ENCODE measurements at places on chromosomes 7 and 10.

DNA sequence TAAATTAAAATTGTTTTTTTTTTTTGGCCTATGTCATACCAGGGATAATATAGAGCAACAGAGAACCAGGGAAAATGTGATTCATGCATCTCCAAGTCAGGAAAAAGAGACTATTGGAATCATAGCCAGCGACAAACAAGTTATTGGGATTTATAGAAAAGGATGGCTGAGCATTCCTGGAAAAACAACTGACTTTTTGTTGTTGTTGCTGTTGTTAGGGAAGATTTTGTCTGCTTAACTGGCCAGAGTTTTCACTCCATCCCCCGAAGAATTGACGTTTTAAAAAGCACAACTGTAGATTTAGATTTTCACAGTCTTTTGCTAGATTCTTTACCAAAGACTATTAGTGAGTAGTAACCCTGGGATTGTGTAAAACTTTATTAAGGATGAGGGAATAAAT lies 112.4 kb downstream of the TBXAS1 start:
- no peak for DNase-seq

DNA sequence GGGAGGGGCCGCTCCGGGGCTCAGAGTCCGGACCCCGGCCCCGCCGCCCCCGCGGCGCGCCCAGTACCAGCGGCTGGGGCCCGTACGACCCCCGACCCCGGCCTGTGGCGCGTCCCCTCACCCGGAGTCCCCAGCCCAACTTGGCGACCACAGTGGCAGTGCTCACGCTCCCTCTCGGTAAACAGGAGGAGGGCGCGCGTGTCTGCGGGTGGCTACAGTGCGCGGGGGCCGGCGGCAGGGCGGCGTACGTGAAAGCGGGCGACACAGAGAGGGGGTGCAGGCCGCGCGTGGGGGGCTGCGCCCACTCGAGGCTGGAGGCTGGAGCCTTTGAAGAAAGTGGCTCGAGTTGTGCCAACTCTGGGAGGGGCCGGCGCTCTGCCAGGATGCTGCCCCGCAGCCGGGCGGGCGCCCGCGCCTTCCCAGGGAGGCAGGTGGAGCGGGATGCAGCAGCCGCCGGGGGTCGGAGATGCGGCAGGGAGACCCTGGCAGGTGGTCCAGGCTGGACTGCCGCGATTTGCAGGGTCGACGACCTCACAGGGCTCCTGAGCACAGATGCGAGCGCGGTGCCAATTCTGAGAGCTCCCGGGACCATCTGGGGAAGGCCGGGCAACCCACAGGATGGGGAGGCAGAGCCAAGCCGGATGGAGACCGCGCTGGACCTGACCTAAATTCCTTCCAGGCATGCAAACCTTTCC lies 655 bp downstream of the PTPRE start:
- no peak for DNase-seq

GRCh38 chr10:23439452-23439960 lies 631 bp downstream of the OTUD1 start:
- no peak for DNase-seq

DNA sequence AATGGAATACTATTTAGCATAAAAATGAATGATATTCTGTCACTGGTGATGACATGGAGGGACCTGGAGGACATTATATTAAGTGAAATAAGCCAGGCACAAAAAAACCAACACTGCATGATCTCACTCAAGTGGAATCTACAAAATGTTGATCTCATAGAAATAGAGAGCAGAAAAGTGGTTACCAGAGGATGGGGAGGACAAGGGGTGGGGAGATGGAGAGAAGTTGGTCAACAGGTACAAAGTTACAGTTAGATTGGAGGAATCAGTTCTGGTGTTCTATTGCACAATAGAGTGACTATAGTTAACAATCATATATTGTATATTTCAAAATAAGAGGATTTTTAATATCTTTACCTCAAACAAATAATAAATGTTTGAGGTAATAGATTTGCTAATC lies 24.7 kb upstream of the SLC18A3 start:
- DNase-seq: no peak

DNA sequence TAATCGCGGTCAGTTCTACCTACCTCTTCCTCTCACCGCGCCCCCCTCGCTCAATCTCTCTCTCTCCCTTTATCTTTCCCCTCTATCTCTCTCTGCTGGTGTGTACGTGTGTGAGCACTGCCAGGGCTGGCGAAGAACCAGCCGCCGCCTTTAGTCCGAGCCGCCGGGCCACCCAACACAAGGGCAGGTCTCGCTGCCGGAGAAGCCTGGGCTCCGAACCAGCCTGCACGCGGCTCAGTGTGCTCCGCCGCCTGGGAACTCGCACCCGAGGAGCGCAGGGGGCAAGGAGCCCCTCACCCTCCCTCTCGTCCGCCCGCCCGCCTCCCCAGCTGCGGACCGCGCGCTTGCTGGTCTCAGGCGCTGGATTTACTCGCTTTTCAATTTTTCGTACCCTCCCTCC lies 1.7 kb downstream of the NXPH1 start:
- no peak for DNase-seq

- no peak for DNase-seq
Observed at GRCh38 chr10:24556750-24557742, 166.6 kb downstream of the ARHGAP21 start.

DNA sequence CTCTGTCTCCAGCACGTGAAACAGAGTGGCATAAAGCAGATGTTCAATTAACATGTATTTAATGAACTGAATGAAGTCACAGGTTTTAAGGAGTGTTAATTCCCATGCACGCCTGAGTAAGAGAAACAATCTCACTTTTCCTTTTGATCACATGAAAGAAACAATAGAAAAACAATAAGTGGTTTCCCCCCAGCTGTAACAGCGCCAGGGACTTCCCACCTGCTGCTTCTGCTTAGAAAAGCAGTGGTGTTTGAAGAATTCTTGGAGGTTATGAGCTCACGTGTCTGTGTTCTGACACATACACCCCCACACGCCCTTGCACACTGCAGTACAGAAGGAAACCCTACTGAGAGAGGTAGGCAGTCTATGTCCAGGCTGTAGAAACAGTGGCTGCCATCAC lies 51.3 kb upstream of the FRMD4A start:
- DNase-seq: no peak

DNA sequence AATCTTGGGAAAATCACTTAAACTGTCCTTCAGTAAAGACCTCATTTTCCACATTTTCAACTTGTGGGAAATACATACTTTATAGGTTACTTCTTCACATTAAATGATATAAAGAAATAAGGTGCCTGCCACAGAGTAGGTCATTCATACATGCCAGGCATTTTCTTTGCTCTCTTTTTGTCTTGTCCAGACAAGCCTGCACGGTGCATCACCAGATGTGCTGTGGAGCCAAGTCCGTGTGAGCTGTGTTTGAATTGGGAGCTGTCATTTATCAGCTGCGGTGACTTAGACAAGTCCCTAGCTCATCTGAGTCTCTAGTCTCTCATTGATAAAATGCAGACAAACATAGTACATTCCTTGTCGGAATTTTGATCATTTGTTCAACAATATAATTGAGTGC lies 432.9 kb downstream of the SORCS3 start:
- DNase-seq: peak; percentile 34

DNA sequence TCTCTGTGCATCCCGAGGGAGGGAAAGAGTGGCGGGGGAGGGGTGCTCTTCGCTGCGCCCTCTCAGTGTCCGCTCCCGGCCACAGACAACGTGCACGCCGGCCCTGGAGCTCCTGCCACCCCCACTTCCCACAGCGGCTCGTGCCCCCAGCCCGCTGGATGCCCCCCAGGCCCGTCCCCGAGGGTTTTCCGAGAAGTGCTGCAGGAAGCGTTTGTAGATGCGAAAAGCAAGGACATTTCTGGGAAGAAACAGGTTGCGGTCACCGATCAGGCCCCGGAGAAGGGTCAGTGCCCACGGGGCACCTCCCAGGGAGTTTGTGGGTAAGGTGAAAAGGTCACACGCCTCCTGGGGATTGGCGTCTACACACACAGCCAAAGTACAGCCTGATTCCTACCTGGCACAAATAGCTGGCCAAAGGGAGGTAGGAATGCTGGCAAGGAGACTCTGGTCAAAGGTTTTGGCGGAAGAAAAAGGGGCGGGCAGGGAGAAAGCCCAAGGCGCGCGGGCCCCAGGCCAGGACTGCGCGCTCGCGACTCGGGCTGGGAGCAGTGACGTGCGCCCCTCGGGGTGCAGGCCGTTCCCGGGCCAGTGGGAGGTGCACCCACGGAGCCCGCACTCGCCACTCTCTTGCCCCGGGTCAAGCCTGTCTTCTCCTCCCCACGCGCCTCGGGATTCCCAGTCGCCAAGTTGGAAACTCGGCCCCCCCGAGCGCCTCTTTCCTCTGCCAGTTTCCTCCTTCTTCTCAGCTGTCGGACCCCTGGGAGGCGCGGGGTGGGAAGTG lies 1.5 kb upstream of the NRP1 start:
- no peak for DNase-seq

DNA sequence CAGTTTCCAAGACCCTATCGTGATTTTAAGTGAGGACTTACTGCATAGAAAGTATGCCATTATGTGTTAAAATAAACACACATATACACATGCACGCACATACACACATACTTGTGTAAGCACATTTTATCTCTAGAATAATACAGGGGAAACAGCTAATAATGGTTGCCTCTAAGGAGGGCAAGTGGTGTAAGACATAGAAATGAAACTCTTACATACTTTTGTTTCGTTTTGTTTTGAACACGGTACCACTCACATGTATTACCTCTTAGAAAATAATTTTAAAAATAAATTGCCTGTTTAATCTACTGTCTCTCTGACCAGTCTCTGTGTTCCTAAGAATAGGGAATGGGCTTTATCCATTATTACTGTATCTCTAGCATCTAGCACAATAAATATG lies 49.2 kb downstream of the HERPUD2 start:
- no peak for DNase-seq

- DNase-seq: no peak
Observed at GRCh38 chr7:46970476-46970875, 611.4 kb downstream of the TNS3 start.

- no peak for DNase-seq
Observed at GRCh38 chr7:133769668-133770067, 357.5 kb upstream of the LRGUK start.

GRCh38 chr10:42836096-42836495 lies 53.5 kb downstream of the BMS1 start:
- no peak for DNase-seq

- no peak for DNase-seq
Observed at GRCh38 chr10:80515511-80515910, 22.2 kb upstream of the SH2D4B start.

DNA sequence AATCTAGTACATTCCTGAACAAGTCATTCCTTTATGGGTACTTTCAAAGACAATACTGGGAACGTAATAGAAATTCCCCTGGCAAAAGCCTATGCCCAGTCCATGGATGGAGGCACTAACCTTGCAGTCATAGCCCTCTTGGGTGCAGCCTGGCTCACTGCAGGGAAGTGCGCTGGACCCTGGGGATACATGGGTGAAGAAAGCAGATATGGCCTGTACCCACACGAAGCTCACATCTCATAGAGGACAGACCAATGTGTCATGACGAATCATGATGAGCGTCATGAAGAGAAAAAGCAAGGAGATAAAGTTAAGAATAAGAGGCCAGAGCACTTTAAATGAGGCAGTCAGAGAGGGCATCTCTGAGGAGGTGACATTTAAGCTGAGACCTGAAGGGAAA lies 11.8 kb downstream of the PRLHR start:
- no peak for DNase-seq

GRCh38 chr7:31679574-31680305 lies 7.3 kb upstream of the PPP1R17 start:
- DNase-seq: no peak

Data from epithelial cell of prostate (primary cell).